ENCODE measurements at places on chromosomes 16 and 17.

- no peak for DNase-seq
These were observed 319.5 kb upstream of the CA10 start for GRCh38 chr17:52477824-52478699.

DNA sequence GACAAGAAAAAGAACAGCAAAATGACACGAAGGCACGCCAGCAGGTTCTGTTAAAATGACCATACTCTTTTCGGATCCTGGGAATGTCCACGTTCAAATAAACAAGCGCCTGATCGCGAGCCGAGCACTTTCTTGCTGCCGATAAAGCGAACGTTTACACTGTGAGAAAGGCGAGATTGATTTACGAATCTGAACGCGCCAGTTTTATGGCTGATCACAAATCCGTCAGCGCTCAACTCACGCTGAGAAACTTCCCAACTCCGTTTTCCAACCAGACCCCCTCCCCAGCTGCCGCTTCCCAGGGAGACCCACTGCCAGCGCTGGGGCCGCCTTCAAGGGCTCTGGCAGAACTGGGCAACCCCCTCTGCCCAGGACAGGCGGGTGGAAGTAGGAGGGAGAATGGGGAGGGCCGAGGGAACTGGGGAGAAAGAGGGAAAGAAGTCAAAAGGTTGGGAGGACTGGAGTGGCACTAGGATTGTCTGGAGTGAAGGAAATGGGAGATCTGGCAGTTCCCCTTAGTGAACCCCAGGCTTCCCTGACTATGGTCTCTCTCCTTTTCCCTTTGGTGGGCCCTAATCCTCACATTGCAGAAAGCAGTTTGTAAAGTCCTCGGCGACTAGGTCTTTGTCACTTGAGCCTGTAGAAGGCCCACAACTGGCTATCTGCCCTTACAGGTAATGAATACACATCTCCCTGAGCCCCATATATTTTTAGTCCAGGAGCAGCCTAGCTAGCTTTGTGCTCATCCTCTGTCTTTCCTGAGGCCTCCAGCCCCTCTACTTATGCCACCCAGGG is 6.9 kb downstream of the HOXB4 start:
- no peak for DNase-seq

- DNase-seq, result no peak
These were observed 299.6 kb upstream of the CCL2 start for GRCh38 chr17:33955461-33955860.

DNA sequence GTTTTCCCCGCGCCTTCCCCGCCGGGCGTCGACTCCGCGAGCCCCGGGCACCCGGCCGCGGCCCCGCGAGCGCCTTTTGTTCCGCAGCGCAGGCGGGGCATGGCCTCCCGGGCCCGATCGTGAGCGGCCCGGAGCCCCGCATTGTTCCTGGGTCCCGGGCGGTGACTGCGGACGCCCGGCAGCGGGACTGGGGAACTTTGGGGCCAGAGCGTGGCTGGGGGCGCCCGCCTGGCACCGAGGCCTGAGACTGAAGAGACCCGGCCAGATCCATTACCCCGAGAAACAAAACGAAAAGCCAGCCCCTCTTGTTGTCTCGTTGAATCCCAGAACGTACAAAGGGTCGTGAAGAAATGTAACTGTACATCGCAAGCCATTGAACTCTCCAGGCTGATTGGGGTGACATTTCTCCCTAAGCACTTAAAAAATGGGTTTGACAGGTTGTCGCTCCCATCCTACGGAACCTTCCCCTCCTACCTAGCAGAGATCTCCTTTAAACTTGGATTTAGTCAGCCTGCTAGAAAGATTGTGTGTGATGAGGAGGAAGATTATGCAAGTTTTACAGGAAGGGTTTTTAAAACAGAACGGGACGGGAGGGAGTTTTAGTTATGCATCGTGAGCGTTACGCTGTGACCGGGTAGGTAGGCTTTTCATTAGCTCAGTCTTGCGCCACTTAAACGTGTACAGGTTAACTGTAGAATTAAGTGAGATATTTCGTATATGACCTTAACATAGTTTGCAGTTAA is 825 bp downstream of the METTL9 start:
- DNase-seq, result peak; percentile 40

- peak; percentile 29 for DNase-seq
These were observed 43.6 kb downstream of the TBC1D16 start for GRCh38 chr17:79991924-79992648.

- DNase-seq, result no peak
These were observed 15.2 kb upstream of the HERPUD1 start for GRCh38 chr16:56916571-56917403.

DNA sequence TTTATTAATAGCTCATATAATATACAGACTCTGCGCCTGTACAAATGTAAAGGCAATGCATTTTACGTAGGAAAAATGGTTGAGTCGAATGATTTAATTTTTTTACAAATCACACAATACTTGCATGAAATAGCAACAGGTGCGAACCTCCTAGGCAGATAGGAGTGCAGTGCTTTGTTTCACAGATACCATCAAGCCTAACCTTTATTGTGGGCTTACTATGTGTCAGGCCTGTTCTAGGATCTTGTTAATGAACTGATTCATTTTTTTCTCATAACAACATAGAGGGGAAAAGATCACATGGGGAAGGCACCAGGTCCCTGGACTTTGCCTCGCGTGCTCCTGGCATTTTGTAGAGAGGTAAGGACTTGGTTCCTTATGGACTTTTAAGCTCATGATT is 107.8 kb downstream of the PRKCB start:
- DNase-seq, result no peak

DNA sequence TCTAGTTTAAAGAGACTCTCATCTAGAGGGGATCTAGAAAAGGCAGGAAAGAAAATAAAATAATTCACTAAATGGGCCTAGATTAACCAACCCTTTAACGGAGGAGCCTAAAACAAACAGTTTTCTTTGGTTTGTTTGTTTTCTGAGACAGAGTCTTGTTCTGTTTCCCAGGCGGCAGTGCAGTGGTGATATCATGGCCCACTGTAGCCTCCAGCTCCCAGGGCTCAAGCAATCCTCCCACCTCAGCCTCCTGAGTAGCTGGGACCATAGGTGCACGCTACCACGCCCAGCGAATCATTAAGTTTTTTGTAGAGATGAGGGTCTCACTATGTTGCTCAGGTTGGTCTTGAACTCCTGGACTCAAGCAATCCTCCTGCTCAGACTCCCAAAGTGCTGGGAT is 122.3 kb upstream of the TOB1 start:
- no peak for DNase-seq

DNA sequence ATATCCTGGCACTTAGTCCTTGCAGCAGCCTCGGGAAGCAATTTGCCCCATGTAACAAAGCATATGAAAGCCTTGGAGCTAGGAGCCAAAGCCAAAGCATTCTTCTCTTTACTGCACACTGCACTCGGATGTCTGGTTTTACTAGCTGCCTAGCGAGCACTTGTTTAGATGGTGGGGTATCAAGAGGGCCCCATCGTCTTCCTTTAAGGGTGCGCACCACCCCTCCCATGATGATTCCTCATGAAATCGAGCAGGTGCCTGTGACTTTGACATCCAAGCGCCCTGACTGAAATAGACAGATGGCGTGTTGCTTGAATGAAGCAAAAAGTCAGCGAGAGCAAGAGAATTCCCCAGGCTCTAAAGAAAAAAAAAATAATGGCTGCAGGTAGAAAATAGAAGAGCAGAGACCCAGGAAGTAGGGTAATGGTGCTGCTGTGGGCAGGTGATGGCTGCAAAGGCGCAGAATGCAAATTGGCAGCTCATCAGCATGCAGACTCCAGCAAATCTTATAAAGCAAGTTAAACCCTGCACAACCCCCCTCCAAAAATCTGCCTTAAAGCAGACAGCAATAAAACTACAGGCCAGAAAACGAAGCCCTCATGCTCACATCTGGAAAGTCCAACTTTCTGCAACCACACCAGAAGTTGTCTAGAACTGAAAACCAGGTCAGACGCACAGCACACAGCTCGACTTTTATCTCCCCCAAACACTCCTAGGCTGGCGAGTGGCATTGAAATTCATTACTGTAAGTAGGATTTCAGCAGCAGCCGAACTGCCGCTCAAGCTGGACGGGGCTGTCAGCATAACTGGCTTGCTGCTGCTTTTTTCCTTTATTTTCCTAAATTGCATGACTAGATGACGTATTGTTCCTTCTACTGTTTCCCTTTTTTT is 384.3 kb downstream of the RBFOX1 start:
- DNase-seq, result no peak

GRCh38 chr17:78132767-78133178 is 2.2 kb downstream of the TMC8 start:
- DNase-seq, result no peak

- DNase-seq, result peak; percentile 54
These were observed 41.3 kb upstream of the ACSF3 start for GRCh38 chr16:89052191-89052889.

- no peak for DNase-seq
These were observed at the start of gene SLC47A2 for GRCh38 chr17:19716108-19717030. SLC47A2 (minus strand) TSS chr17:19716584; CDS start chr17:19716555, 29 bp downstream.

- DNase-seq, result no peak
These were observed 32.6 kb downstream of the LMF1 start for GRCh38 chr16:938136-938535.

DNA sequence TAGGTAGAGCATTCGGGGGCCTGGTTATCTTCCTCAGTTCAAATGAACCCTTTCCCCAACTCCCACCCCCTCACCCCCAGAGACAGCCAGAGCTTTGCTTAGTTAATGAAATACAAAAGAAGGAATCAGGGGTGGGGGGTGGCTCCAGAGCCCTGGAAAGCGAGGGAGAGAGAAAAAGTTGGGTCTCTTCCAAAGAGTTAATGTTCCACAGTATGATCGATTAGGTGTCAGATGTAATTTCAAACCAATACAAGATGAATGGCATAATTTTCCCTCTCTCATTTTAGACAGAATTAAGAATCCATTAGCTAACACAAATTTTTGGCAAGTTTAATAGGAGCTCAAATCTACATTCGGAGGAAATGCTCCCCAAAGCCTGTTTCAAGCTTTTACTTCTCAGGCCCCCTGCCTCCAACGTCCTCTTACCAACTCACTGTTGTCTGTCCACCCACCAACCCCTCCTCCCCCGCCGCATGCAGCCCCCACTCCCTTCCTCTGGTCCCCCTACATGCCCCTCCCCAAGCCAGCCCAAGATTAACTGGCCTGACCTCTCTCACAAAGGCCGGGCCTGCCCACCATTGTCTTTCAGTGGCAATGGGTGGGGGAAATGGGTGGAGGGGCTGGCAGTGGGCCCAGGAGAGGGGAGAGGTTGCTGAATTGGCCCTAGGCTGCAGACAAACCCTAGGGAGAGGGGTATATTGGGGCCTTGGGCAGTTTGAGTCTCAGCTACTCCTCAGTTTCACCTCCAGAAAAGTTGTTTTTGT is 28.2 kb downstream of the NEUROD2 start:
- no peak for DNase-seq

- no peak for DNase-seq
These were observed 207.9 kb downstream of the SNX29 start for GRCh38 chr16:12184419-12184917.

- no peak for DNase-seq
These were observed 16.7 kb upstream of the RAP1GAP2 start for GRCh38 chr17:2779545-2779944.

DNA sequence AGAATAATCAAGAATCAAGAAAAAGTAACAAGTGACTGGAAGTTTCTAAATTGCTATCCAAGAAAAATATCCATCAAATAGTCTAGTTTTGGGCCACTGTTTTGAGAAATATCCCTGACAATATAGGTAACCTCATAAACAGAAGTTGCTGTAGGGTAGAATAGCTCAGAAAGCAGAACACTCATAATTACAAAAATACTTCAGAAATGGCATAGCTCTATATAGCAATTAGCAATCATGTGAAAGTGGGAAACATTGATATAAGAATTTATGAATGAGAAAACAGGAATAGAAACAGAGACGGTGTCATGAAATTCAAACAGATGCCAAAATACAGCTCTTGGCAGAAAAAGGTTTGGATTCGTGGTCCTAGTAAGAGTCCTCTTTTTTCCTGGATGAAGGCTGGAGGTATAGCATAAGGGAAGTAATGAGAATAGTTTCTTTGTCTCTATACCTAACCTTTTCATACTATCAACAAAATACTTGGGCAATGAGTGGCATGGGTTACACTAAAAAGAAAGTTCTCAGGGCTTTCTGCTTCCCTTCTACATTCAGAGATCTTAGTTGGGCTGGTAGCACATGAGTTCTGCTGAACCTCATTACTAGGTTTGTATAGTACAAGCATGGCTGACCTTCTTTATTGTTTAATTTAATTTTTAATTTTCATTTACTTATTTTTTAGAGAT is 33.5 kb downstream of the SPAG9 start:
- DNase-seq, result no peak

- no peak for DNase-seq
These were observed 2.5 kb downstream of the VAMP2 start for GRCh38 chr17:8160224-8160577.

DNA sequence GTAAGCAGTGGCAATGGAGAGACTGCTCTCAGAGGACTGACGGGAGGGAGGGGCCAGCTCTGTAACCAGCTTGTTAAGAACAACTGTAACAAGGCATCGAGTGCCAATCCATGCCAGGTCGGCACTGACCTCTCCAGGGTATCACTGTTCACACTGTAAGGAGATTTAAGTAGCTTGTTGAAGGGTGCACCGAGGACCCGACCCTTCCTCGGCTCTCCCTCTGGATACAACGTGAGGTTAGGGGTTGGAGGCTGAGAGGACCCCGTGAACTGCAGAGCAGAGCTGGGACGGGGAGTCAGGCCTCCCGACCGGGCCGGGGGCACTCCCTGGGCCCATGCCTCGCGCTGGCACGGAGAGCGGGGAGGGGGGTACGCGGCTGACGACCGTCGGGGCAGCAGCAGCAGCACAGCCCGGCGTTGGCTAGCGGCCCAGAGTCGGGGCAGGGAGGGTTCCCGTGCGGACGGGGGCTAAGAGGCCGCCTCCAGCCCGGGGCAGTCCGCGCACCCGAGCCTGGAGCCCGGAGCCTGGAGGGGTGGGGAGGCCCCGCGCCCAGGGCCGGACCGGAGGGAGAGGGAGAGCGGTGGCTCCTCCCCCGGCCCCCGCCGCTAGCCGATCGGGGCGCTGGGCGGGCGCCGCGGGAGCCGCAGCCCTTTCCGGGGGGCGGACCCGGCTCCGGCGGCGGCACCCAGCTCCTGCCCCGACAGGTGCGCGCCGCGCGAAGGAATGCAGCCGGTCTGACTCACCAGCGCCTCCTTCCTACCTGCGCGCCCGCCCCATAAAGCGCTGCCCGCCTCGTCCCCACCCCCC is at the start of gene ITGB4:
TSS of gene ITGB4 (plus strand) at position 804 of the 807 bp plus-strand sequence. CDS start 3,245 bp downstream, outside the sequence.
- DNase-seq, result peak; percentile 97

GRCh38 chr16:3690980-3691720 is 26.2 kb downstream of the TRAP1 start:
- DNase-seq, result no peak

- DNase-seq, result no peak
These were observed 42.2 kb downstream of the TENT4B start for GRCh38 chr16:50195276-50195675.

- no peak for DNase-seq
These were observed 37.1 kb downstream of the LCMT1 start for GRCh38 chr16:25148568-25149215.

- DNase-seq, result no peak
These were observed 5.9 kb upstream of the ADCY7 start for GRCh38 chr16:50260206-50261159.

DNA sequence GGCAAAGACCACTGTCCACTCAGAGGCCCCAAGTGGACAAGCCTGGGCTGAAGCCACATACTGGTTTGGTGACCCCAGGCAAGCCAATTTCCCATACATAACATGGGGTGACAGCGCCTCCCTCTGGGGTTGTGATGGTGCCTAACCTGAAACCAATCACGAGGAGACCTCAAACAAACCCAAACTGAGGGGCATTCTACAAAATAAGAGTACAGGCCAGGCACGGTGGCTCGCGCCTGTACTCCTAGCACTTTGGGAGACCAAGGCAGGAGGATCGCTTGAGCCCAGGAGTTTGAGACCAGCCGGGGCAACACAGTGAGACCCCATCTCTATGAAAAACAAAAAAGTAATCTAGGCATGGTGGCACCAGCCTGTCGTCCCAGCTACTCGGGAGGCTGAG is 3.6 kb downstream of the P2RX5 start:
- no peak for DNase-seq

- no peak for DNase-seq
These were observed 7.4 kb downstream of the ADAD2 start for GRCh38 chr16:84198401-84198800.

Measured in T47D (cell line).